WERI-Rb-1 (cell line): ENCODE measurements at places on chromosomes 5 and 9.

- no peak for DNase-seq
These were observed 878.2 kb upstream of the DMAC1 start for GRCh38 chr9:8677741-8678140.

DNA sequence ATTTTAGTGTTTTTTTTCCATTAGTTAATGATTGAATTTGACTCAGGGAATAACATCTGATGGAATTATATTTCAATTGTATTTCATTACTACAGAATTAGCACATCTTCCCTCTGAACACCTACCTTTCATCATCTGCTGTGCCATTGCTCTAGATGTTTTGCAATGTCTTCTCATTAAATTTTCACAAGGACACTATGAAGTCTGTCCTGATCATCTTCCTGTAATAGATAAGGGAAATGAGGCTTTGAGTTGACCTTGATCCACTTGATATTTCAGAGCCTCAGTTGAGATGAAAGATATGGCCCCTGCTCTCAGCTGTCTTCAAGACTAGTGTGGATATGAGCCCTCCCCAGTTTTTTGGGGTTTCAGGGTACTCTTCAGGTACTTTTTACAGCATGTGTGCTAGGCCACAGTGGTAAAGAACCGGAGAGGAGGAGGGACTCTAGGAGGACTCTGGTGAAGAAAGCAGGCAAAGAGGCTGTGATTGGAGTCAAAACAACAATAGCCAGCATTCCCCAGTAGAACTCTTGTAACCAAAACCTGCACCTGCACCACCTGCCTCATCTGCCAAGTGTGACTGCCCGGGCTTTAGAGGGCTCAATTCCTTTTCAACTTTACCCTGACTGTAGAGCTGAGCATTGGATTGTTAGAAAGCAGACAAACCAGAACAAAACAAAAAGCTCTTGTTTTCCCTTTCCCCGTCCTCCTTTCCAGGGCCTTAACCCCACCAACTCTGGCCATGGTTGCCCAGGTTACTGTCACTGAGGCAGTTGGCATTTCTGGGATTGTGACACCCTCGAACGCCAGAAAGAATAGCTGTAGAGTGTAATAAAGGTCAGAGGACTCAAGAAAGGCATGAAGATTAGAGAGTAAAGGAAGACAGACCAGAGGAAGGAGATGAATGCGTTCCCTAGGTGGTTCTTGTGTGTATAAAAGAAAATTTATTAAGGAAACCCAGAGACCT, 56.3 kb downstream of the ERAP1 start:
- DNase-seq, result no peak

DNA sequence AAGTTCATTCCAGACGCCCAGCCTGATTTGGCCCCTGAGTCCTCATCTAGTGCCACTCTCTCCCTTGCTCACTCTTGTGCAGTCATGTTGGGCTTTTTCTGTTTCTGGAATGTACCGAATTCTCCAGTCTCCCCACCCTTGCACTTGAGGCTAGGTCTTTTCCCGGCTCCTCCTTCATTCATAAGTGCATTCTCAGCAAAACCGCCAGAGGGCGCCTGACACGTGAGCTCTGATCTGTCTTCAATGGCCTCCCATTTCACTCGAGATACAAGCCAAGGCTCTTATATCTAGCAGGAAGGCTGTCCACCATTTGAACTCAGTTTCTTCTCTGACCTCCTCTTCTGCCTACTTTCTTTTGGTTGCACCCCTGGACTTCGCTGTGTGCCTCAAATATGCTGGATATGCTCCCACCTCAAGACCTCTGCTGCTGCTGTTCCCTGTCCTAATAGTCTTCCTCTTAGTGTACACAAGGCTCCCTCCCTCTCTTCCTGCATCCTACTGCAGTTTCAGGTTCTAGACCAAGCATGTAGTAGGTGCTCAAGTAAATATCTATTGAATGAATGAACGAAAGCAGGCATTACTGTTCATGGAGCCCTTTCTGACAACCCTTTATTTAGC, 568.1 kb upstream of the WWC1 start:
- peak; percentile 75 for DNase-seq

DNA sequence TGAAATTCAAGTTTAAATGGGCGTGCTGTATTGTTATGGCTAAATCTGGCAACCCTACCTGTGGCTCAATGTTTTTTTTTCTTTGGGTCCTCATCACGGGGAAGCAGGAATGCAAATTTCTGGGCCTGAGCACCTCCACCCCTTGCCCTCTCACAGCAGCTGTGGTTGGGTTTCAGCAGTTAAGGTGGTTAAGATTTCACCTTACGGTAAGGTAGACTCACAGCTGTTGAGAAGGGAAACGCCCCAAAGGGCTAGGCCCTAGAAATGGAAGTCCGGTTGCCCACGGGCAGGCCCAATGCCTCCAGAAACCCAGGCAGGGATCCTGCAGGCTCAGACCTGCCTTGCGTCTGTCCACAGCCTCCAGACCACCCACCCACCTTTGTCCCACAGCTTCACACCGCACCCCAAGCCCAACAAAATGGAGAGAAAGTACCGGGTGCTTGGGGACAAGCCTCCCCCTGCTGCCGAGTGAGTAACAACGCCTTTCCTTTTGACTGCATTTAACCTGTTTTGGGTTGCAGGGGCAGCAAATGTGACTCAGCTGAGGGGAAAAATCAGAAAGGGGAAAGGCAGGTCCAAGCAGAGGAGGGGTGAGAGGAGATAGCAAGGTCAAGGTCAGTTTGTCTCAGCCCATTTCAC, 48.1 kb upstream of the TDRD7 start:
- no peak for DNase-seq

- no peak for DNase-seq
These were observed 419.4 kb downstream of the MTRR start for GRCh38 chr5:8288334-8288733.

- DNase-seq, result no peak
These were observed 148.3 kb upstream of the MOCS2 start for GRCh38 chr5:53257806-53258373.

DNA sequence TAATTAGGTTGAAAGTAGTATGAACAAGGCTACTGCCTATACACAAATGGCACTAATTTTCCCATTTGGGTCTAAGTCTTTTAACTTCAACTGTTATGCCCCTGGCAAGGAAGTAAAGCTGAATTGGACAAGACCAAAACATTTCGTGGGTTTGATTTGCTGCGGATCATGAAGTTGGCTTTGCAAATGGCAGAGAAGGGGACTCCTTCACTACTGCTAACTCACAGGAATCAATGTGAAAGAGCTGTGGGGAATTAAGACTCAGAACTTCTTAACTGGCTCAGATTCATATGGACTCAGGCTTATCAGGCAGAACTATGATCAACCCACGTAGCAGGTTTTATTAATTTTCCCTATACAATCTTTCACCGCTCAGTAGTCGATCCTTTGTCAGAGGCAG, 73.8 kb upstream of the IFNE start:
- no peak for DNase-seq

DNA sequence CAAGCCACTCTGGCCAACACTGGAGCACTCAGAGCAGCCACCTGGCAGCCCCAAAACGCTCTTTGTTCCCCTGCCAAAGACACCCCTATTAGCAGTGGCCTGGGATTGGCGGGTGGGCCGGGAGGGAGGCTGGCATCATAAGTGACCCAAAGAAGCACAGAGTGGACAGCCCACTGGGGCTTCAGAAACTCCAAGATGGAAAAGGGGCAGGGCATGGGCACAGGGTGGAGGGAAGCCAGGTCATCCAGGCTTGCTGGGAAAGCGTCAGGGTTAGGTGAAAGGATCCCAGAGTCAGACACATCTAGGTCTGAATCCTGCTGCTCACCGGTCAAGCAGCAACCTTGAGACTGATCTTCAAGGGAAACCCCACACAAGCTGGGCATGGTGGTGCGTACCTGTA, 14.8 kb downstream of the EEIG1 start:
- DNase-seq, result no peak

GRCh38 chr5:150021491-150022157, 21.1 kb downstream of the HMGXB3 start:
- DNase-seq, result no peak

DNA sequence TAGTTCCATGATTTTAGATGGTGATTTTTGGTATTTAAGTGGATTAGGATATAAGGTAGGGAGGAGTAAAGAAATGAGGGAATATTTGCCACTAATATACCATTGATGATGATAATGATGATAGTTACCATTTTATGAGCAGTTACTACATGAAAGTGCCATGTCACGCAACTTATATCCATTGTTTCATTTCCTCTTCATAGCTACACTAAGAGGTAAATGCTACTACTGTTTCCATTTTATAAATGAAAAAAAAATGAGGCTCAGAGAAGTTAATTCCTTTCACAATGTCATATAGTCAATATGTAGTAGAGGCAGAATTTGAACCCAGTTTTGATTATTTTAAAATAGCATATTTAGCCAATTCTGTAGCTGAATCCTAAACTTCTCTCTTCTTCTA, 112.2 kb upstream of the ADRA1B start:
- no peak for DNase-seq

- no peak for DNase-seq
These were observed 263.4 kb downstream of the SEC61B start for GRCh38 chr9:99485459-99485858.

- no peak for DNase-seq
These were observed 14.9 kb upstream of the HRH2 start for GRCh38 chr5:175642998-175643397.

DNA sequence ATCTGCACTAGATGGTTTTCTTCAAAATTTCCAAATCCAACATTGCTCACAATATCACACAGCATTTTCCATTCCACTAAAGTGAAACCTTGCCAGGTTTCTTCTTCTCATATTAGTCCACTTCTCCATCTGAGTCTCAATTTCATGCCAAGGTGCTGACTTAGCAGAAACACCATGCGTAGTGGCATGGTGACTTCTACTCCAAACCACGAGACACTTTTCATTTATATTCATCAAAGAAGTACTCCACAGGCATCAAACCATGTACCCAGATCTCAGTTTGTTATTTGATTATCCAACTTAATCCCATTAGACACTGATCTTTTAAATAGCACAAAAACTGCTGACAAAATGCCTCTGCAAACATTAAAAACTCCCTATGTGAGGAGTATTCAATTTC, 233.4 kb upstream of the ITGA1 start:
- DNase-seq, result no peak

DNA sequence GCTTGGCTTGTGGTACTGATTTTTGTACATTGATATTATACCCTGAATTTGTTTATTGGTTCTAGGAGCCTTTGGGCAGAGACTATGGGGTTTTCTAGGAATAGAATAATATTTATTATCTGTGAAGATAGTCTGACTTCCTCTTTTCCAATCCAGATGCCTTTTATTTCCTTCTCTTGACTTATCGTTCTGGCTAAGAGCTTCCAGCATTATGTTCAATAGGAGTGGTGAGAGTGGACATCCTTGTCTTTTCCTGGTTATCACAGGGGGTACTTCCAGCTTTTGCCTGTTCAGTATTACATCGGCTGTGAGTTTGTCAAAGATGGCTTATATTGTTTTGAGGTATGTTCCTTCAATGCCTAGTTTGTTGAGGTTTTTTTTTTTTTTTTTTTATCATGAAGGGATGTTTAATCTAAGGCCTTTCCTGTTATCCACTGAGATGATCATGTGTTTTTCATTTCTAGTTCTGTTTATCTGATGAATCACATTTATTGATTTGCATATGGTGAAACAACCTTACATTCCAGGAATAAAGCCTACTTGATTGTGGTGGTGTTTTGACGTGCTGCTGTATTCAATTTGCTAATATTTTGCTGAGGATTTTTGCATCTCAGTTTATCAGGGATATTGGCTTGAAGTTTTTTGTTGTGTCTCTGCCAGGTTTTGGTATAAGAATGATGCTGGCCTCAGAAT, 77.5 kb downstream of the CERT1 start:
- DNase-seq, result no peak

DNA sequence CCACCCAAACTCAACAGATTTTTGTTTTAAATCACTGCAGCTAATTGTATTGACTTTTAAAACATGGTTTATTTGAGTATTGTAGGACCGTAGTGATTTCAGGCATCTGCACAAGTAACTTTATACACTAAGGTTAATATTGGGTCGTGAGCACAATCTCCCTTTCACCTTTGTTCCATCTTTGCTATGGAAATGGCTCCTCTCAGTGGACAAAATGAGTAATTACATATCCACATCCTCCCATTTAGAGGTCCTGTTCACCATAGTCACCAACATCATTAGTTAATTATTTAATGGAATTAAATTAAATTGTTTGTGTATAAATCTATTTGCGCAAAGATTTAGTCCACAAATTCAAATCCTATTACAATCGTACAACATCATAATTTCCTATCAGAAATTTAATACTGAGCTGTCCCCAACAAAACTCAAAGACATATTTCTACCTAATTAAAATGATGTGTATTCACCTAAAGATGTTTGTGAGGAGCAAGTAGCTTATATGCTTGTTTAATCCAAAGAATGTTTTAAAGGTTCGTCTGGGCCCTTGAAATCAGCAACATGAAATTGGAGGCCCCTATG, 173.0 kb upstream of the DAPK1 start:
- DNase-seq, result no peak

- DNase-seq, result peak; percentile 48
These were observed 1280.2 kb upstream of the C9orf72 start for GRCh38 chr9:28853477-28853876.

- DNase-seq, result no peak
These were observed 3.9 kb upstream of the TMEM171 start for GRCh38 chr5:73116506-73116905.

GRCh38 chr9:132797861-132798659, 80.0 kb downstream of the AK8 start:
- no peak for DNase-seq

GRCh38 chr9:116160676-116161571, 7.3 kb downstream of the PAPPA start:
- no peak for DNase-seq

GRCh38 chr9:129612815-129613519, 7.9 kb downstream of the C9orf50 start:
- no peak for DNase-seq

DNA sequence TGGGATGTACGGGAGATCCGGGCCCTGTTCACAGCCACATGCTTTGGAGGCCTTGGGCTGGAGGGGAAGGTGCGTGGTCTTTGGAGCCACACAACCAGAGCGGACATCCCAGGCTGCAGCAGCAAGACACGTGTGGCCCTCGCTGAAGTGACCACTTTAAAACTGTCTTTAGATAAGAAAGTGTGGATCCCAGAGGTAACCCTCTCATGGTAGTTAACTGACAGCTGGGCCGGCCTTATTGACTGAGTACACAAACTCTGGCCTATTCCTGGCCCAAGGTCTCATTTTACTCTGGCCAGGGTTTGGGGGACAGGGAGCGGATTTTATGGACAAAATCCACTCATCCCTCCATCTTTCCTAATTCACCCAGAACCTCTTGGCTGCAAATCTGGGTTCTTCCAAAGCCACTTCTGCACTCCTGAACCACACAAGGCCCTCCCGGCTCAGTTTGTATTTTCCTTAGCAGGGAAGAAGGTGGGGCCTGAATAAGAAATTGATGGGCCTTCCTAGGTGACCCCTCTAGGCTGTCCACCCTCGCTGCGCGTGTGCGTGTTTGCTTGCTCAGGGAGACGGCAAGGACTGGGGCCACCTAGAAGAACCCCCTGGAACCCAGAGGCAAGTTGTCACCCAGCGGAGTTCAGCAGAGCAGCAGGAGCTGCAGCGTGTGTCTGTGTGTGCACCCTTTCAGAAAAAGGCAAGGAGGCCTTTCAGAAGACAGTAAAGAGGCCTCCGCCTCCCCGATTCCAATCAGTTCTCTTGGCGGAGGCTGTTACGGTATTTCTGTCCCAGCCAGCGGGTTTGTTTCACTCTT, 73.3 kb upstream of the ORM1 start:
- DNase-seq, result no peak

- DNase-seq, result no peak
These were observed 16.9 kb downstream of the PCSK5 start for GRCh38 chr9:75907329-75907728.

GRCh38 chr5:159386028-159386711, 55.9 kb upstream of the IL12B start:
- no peak for DNase-seq

GRCh38 chr5:109300367-109300766, 109.4 kb downstream of the PJA2 start:
- DNase-seq, result no peak

GRCh38 chr5:158392753-158393152, 533.8 kb upstream of the CLINT1 start:
- no peak for DNase-seq
